ENCODE measurements at places on chromosomes 2 and 18.

DNA sequence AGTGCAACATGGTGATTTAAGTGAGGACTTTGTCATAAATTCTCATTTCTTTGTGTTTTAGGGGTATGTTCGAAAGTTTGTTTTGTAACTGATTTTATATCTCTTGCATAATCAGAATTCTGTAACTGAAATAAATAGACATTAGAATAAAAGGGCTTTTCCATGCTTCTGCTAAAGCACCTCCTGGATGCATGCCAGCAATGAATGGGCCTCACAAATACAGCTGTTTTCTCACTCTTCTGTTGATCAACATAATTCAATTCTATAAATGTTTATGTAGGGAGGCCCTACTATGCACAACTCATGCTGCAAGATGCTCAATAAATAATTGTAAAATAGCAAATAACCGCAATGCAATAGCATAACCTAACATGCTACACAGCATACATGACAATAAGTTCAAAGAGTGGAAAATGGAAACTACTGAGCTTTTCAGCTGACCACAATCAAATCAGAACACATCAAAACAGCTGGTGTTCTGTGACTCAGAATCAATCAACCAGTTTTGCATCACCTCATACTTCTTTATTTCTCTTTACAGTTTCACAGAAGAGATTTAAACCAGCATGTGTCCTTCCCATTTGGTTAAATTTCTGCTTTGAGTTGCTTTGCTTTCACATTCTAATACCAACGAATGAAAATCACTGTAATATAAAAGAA lies 11.0 kb downstream of the CDH7 start:
- no peak for DNase-seq

DNA sequence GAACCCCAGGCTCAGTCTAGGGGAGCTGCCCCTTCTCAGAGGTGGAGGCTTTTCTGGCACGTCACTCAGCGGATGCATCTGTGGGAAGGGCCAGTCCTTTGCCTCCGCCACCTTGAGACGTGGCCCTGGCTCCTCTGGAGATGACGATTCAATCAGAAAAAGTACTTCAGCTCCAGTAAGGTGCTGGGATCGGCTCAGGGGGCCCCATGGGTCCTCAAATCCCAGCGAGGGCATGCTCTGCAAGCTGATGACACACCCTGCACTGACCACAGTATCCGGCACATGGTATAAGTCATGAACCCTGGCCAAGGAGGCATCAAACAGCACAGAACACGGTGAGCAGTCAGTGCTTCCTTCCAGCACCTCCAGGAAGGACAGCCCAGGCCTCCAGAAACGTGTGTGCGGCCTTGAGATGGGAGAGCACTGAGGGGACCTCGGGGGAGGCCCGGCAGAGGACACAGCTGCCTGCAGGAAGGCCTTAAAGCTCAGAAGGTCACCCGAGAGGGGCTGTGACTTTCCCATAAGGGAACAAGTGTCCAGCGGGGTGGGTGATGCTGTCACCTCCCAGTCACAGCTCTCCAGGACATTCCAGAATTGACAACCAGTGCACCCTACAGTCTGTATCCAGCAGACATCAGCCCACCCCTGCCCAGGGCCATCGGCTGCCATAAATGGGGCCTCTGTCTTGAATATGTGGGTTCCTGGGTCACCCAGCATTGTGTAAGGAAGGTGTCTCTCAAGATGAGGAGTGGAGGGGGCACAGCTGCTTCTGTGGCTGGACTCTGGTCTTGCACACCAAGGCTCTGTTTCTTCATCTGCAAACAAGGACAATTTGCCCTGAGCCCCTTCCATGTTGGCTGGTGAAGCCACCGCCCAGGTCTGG lies 205.8 kb downstream of the NDUFA10 start:
- no peak for DNase-seq

GRCh38 chr18:51154431-51155063 lies 42.9 kb downstream of the MEX3C start:
- no peak for DNase-seq

DNA sequence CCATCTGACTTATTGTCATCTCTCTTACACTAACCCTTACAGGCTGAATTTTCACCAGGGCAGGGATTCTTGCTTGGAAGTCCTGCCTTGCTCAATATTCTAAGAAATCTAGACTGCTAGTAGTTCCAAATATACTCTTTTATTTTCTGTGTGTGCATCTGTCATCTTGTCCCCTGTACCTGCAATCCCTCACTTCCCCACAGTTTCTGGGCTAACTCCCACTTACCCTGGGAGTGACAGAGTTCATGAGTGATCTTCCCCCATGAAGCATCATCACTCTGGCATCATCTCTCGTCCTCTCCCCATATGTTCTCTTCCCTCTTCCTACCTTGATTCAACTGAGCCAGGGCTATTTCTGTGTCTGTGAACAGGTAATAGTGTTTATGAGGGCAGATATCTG lies 35.7 kb downstream of the HNMT start:
- DNase-seq = no peak

DNA sequence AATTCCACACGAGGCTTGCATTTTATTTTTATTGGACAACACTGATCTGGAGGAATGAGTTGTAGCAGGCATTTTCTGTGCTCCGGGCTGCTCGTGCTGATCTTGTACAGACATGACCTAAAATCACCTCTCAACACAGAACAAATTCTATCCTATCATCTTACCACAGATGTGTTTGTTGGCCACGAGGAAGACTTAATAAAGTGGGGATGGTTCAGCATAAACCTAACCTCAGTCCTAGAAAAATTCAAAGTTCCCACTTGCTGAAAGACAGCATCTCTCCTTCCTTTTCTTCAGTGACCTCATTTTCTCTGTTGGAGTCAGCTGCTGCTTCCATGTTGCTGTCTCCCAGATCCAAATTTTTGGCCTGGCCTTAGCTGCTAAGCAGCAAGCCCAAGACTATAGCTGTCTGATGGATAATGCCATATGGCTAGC lies 45.3 kb downstream of the RBKS start:
- no peak for DNase-seq

DNA sequence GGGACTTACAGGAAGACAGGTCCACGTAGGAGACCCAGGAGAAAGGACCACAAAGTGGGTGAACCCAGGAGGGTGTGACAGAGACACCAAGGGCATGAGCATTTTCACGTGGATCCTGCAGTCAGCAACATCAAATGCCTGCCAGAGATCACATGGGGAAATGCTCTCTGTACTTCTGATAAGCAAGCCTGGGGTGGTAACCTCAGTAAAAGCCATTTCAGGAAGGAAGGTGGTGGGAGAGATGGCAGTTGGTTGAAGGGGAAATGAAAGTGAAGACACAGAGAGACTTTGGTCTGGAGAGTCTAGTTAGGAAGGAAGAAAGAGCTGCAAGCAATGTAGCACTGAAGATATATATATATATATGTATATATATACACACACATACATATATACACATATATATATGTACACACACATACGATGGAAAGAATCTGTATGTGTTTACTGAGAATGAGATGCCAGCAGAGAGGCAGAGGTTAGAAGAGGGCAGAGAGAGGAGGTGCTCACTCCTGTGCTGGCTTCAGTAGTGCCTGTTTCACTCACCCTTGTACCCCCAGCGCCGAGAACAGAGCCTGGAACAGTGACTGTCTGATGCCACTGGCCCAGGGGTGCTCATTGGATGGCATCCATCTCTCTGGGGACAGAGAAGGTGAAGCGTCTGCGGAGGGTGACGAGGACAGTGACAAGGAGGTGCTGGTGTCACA lies 314.9 kb downstream of the AFF3 start:
- no peak for DNase-seq

- DNase-seq = peak; percentile 94
Observed at GRCh38 chr2:240565333-240566202, 2.7 kb upstream of the RNPEPL1 start.

Measured in CD4-positive, alpha-beta T cell treated with Interleukin-6 at 100 ng/mL for 8 hours (primary cell).